ENCODE measurements at places on chromosomes 1 and 21.

- DNase-seq, result peak; percentile 70
Observed at GRCh38 chr1:160768295-160768657, 27.7 kb upstream of the LY9 start.

- no peak for DNase-seq
Observed at GRCh38 chr1:156657741-156658319, 15.9 kb downstream of the BCAN start.

GRCh38 chr21:14058566-14058965, 152.2 kb downstream of the LIPI start:
- DNase-seq, result no peak

DNA sequence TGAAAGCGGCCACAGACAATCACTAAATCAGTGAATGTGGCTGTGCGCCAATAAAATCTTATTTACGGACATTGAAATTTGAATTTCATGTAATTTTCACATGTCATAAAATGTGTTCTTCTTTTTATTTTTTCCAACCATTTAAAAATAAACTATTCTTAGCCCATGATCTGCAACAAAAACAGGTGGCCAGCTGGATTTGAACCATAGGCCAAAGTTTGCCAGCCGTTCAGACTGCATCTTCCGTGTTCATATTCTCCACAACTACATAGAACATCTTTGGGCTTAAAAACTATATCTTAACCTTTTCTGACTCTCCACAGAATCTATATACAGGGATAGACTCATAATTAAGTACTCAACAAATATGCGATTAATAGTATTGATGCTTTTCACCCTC, 81.2 kb upstream of the RALGPS2 start:
- no peak for DNase-seq

DNA sequence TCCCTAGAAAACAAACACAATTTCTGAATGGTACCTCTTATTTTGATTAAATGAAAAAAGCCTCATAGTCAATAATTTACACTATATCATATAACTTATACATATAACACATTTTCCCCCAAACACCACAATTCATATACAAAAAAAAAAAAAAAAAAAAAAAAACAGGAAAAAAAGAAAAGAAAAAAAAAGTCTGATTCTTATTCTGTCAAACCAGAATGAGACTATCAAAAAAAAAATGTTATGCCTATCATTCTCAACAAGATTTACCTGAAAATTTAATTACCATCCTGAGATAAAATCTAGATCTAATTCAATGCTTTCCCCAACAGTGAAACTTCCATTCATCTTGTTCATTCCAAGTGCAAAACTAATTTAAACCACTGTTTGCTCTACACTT, 86.8 kb downstream of the PCNX2 start:
- no peak for DNase-seq

GRCh38 chr1:19121192-19121591, 88.9 kb downstream of the UBR4 start:
- peak; percentile 36 for DNase-seq

GRCh38 chr1:102879439-102879993, 228.8 kb downstream of the COL11A1 start:
- DNase-seq, result peak; percentile 93

DNA sequence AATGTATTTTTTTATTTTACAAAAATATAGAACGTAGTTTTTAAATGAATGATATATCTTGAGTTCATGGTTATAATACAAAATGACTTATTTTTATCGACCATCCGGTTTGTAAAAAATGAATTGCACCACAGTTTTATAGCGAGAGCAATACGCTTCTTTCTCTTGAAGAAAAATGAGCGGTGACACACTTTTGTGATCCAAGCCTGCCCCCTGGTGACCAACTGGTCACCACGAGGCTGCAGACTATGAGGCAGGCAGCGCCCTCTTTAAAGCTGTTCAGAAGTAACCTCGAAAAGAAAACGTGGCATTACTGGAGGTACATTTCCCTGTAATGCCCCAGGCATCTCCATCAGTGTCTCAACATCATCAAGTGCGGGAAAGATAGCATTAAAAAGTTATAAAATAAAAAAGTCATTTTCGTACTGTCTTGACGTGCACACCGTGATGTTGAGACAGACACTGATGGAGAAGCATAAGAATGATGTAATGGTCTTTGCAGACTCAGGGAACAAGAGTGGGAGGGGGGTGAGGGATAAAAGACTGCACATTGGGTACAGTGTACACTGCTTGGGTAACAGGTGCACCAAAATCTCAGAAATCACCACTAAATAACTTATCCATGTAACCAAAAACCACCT, 734.2 kb upstream of the ADAMTS5 start:
- peak; percentile 85 for DNase-seq

GRCh38 chr1:103170609-103171008, 62.3 kb upstream of the COL11A1 start:
- DNase-seq, result no peak

GRCh38 chr1:3014443-3015268, 6.6 kb upstream of the ACTRT2 start:
- DNase-seq, result no peak

GRCh38 chr1:234154320-234155251, 218.7 kb upstream of the COA6 start:
- DNase-seq, result peak; percentile 88

- DNase-seq, result peak; percentile 17
Observed at GRCh38 chr1:147516157-147516917, 25.0 kb upstream of the BCL9 start.

GRCh38 chr1:236059011-236059410, 5.9 kb downstream of the NID1 start:
- DNase-seq, result no peak

- no peak for DNase-seq
Observed at GRCh38 chr21:45479691-45480675, 62.3 kb downstream of the SLC19A1 start.

DNA sequence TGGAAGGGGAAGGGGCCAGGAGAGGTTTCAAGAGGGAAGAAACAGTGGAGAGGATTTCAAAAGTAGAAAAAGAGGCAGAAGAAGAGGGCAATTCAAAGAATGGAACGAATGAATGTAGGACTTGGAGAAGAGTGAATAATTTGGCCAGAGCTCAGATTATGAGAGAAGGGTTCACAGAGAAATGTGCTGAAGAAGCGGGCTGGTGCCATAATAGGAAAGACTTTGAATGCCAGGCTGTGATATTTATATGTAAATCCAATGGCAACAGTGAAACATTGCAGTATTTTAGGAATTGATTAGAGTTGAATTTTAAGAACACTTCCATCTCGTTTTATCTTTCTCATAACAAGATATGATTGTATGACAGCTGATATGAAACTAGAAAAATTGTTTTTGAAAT, 36.0 kb upstream of the ANGPTL7 start:
- DNase-seq, result no peak

GRCh38 chr1:93219443-93219842, 38.9 kb downstream of the CCDC18 start:
- DNase-seq, result no peak

DNA sequence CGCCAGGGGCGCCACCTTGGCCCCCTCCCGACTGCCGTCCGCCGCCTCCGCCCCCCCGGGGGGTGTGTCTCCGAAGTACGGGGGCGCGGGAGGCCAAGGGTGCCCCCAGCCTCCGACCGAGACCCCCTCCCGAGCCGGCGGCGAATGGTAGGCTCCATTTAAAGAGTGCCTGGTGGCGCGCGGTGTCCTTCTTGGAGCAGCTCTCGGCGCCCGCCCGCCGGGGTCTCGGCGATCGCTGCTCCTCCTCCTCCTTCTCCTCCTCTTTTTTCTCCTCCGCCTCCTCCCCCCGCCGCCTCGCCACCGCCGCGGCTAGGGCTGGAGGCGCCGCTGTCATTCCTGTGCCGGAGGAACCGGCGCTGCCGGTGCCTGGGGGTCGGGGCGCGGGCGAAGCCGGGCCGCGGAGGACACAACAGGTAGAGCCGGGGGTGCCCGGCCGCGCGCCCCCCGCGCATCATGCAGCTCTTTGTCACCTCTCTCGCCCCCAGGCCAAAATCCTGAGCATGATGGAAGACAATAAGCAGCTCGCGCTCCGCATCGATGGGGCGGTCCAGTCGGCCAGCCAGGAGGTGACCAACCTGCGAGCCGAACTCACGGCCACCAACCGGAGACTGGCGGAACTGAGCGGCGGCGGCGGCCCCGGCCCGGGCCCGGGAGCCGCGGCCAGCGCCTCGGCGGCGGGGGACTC, at the start of gene KAZN:
Gene KAZN, plus strand, starts transcription at position 188 of the 685 bp plus-strand sequence.
- no peak for DNase-seq

DNA sequence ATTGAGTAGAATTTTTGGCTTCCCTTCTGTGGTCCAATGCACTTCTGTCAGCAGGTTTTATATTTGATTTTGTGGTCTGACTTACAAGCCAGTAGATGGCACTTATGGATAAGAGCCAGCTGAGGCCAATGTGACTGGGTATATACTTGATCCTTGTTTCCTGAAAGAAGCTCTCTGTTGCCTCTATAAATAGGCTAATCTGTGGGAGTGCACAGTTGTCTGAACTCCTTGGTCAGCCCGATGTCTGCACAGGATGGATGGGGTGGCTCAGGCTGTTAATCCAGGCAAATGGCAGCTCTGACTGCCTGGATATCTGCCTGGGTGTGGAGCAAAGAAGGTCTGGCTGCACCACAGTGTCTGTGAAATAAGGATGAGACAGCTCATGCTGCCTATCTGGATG, 1183.7 kb upstream of the PRMT6 start:
- no peak for DNase-seq

DNA sequence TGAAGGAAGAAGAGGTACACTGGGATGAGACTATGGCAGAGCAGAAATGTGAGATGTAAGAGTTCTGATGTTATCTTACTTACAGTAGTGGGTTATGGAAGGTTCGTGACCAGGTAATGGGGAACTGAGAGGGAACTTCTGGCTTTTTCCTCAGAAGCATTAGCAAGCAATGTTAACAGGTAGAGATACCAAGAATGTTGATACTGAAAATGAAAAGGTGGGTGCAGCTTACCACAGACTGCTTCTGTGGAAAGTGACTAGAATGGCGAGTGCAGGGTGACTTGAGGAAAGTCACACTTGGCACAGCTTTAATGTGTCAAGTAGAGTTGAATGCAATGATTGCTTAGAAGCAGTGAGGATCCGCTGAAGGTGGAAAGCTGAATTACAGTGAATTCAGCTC, 70.8 kb downstream of the PLA2G4A start:
- no peak for DNase-seq

GRCh38 chr1:27275696-27276095, 41.3 kb downstream of the WDTC1 start:
- DNase-seq, result no peak

GRCh38 chr1:53061859-53062707, at the start of gene PODN:
Gene PODN (plus strand): TSS chr1:53062213. CDS start chr1:53069856, 7,643 bp downstream.
- peak; percentile 22 for DNase-seq

DNA sequence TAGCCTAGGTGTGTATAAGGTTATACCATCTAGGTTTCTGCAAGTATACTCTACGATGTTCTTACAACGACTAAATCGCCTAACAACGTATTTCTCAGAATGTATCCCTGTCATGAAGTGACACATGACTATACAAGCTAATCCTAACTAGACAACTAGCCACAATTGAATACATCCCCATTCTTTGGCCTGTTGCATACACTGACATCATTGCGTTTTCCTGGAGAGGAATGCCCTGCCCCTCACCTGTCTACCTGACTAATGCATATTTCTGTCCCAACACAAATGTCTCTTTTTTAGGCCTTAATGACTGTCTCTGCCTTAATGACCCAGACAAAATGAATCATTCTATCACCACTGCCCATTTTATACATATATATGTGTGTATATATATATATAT, 8.5 kb upstream of the NFIA start:
- DNase-seq, result peak; percentile 84

DNA sequence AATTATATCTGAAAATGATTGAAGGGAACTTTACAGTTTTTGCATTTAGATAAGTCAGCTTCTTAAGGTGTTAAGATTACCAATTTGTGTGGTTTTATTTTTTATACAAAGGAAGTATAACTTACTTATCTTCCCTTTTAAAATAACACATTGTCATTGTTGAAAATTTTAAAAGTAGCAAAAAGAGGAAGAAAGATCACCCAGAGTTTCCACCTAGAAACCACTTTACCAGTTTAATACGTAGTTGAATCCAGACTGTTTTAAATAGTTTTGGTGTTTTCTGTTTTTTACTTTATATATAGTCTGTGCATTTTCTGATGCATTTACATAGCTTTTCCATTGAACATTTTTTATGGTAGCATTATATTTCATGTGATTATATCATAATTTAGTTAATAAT, 6.1 kb downstream of the CCDC18 start:
- DNase-seq, result no peak

Data from epithelial cell of esophagus (primary cell).